ENCODE measurements at places on chromosomes 16 and 17.
A peak's percentile ranks its signal among the peaks of the same experiment; 100 is the strongest.

- no peak for DNase-seq
- no peak overlapping the region for H3K27ac ChIP-seq
- H3K36me3 ChIP-seq: peaks cover 10% of the 10 kb centered on the region
- H3K27me3 ChIP-seq: no peaks in the 10 kb centered on the region
- H3K4me1 ChIP-seq: peaks cover 18% of the 10 kb centered on the region
- H3K4me3 ChIP-seq: no peak overlapping the region
Observed at GRCh38 chr16:17335826-17336529, 134.8 kb downstream of the XYLT1 start.

DNA sequence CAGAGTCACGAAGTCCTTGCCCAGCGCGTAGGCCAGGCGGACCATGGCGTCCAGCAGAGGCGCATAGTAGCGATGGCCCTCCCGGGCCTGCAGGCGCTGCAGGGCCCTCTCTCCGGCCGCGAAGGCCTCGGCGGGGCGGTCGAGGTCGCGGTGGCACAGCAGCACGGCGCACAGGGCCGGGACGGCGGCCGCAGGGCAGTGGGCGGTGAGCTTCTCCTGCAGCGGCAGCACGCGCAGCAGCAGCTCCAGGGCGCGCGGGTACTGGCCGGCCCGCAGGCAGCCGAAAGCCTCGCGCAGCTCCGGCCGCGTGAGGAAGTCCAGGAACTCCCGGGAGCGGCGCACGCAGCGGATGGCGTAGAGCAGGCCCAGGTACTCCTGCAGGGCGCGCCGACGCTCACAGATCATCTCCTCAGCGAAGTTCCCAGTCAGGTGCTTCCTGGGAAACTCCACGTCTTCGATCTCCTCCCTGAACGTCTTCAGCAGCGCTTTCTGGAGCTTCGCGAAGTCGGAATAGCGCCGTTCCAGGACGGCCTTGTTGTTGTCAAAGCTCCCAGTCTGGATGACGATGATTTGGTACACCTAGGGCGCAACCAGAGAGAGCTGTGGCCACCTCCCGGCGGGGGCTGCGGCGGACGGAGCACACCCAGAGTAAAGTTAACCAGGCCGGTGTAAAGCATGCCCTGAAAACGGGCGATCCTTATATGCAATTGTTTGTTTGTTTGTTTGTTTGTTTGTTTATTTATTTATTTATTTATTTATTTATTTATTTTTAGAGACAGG, 7.4 kb downstream of the SNX20 start:
- H3K4me3 ChIP-seq: no peak overlapping the region
- DNase-seq: no peak
- H3K27ac ChIP-seq: no peak overlapping the region
- no peaks in the 10 kb centered on the region for H3K27me3 ChIP-seq
- H3K36me3 ChIP-seq: peaks cover 82% of the 10 kb centered on the region

GRCh38 chr17:38604479-38605403, 1.0 kb downstream of the SRCIN1 start:
- H3K27me3 ChIP-seq: peaks cover 76% of the 10 kb centered on the region
- DNase-seq: no peak
- no peak overlapping the region for H3K27ac ChIP-seq

DNA sequence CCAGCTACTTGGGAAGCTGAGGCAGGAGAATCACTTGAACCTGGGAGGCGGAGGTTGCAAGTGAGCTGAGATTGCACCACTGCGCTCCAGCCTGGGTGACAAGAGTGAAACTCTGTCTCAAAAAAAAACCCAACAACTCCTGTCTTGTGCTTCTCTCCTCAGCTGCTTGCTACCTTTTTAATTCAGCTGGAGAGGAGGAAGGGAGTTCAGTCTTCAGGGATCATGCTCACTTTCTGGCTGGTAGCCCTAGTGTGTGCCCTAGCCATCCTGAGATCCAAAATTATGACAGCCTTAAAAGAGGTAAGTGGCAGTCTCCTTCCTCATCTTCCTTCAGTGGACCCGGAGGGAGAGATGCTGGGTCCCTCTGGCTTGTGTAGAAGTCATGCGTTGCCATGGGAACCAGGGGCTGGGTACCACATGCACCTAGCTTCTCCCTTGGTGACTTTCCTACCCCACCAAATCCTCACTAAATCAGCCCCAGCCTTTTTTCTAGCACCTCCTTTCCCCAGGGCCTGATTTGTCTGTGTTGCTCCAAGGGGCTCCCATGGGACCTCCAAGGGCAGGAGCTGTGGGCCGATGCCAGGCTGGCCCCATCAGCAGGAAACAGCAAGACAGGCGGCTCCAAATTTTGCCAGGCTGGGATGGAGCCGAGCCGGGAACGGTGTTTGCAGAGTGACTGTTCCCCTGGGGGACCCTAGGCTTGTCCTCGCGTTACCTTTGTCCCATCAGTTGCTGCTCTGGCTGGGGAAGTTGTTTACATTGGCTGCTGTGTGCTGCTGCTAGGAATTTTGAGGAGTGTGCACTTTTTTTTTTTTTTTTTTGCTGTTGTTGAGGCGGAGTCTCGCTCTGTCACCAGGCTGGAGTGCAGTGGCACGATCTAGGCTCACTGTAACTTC, 65.2 kb downstream of the ABCC1 start:
- peaks cover 15% of the 10 kb centered on the region for H3K4me1 ChIP-seq
- H3K27ac ChIP-seq: no peak overlapping the region

DNA sequence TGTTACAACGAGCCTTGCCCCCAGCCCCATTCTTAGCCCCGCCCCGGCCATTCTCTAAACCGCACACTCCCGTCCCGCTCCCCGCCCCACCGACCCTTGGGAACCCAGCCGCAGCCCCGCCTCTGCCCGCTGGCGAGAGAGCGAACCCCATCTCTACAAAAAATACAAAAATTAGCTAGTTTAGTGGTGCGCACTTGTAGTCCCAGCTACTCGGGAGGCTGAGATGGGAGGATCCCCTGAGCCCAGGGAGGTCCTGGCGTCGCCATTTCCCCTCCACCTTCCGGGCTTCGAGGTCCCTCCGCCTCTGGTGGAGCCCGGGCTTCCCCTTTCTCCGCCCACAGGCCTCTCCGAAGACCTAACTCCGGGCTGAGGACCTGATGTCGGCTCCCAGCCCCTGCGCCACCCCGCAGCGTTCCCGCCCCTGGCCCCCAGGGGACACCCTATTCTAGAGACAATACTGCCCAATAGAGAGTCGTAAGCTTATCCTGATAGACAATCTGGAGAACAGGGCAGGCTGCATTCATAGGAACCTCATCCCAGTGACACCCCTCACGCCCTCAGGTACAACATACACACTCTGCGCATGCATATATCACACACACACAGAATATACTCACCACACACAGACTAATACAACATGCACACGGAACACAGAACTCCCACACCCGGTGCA, 480 bp upstream of the PROCA1 start:
- H3K4me1 ChIP-seq: peaks cover 17% of the 10 kb centered on the region
- peaks cover 27% of the 10 kb centered on the region for H3K27me3 ChIP-seq
- peak; percentile 79 for DNase-seq
- H3K27ac ChIP-seq: peak overlapping the region; percentile 93

GRCh38 chr16:64132190-64132589, 989.7 kb downstream of the CDH11 start:
- no peak overlapping the region for H3K4me3 ChIP-seq
- no peaks in the 10 kb centered on the region for H3K36me3 ChIP-seq
- no peaks in the 10 kb centered on the region for H3K4me1 ChIP-seq
- DNase-seq: no peak
- no peak overlapping the region for H3K27ac ChIP-seq
- no peaks in the 10 kb centered on the region for H3K27me3 ChIP-seq

DNA sequence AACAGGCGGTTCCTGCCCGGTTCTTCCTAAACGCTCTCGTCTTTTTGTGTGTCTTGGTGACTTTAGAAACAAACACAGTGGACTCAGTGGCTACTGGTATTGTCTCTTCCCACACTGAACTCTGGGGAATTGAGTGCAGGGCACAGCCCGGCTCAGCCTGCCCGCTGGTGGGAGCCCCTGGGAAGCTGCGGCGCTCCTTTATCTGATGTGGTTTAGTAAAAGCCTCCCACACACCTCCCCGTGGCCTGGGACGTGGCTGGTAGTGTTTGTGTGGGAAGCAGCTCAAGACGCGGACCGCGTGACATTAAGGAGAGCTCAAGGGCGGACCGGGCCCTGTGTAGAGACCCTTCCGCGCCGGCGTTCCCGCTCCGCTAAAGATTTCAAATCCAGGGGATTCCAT, 55.4 kb upstream of the PVALEF start:
- H3K4me1 ChIP-seq: no peaks in the 10 kb centered on the region
- H3K27me3 ChIP-seq: no peaks in the 10 kb centered on the region
- H3K27ac ChIP-seq: no peak overlapping the region
- H3K4me3 ChIP-seq: no peak overlapping the region
- DNase-seq: no peak

GRCh38 chr16:86622700-86623615, 44.6 kb downstream of the FOXL1 start:
- no peak overlapping the region for H3K4me3 ChIP-seq
- H3K27ac ChIP-seq: no peak overlapping the region
- H3K4me1 ChIP-seq: no peaks in the 10 kb centered on the region

DNA sequence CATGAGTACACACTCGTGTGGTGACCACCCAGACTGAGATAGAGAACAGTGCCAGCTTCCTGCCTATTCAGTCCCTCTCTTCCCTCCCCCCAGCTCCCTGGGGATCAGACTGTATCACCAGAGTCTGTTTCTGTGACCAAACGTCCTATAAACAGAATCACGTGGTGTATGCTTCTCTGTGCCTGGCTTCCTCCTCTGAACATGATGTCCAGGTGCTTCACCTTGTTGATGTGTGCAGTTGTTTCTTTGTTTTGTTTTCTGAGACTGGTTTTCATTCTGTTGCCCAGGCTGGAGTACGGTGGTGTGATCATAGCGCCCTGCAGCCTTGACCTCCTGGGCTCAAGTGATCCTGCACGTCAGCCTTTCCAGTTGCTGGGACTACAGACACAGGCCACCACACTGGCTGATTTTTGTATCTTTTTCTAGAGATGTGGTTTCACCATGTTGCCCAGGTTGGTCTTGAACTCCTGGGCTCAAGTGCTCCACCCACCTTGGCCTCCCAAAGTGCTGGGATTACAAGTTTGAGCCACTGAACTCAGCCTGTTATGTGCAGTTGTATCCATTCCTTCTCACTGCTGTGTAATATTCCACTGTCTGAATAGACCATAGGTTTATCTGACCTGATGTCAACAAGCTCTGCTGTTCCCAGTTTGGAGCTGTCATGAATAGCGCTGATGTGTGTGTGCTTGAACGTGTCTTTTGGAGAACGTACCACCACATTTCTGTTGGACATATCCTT, 28.9 kb upstream of the PRM1 start:
- H3K4me1 ChIP-seq: peaks cover 62% of the 10 kb centered on the region
- no peaks in the 10 kb centered on the region for H3K27me3 ChIP-seq
- no peak overlapping the region for H3K4me3 ChIP-seq
- no peak for DNase-seq
- peak overlapping the region; percentile 94 for H3K27ac ChIP-seq
- H3K36me3 ChIP-seq: no peaks in the 10 kb centered on the region

GRCh38 chr17:77889135-77889505, 69.4 kb upstream of the TNRC6C start:
- no peak overlapping the region for H3K27ac ChIP-seq
- H3K36me3 ChIP-seq: no peaks in the 10 kb centered on the region
- H3K4me1 ChIP-seq: peaks cover 37% of the 10 kb centered on the region

DNA sequence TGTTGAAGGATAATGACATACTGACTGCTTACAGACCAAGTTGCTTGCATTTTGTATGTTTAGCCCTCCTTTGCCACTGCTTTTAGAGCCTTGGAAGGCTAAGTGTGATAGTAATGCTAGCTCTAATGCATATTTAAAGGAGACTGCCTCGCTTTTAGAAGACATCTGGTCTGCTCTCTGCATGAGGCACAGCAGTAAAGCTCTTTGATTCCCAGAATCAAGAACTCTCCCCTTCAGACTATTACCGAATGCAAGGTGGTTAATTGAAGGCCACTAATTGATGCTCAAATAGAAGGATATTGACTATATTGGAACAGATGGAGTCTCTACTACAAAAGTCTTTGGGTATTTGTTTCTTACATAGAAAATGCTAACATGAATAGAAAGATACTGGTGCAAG, 19.1 kb downstream of the CAPNS2 start:
- peaks cover 4% of the 10 kb centered on the region for H3K27me3 ChIP-seq

Measured in activated CD8-positive, alpha-beta memory T cell treated with anti-CD3 and anti-CD28 coated beads, Interleukin-2, amount 10 ng/mL, durations not matched to agents 7 days and 5 days (primary cell).